DMS153 (cell line): ENCODE measurements at places on chromosomes 11 and 22.
A peak's percentile ranks its signal among the peaks of the same experiment; 100 is the strongest.

GRCh38 chr11:33892906-33893594 is 1.2 kb upstream of the LMO2 start:
- DNase-seq, result no peak

DNA sequence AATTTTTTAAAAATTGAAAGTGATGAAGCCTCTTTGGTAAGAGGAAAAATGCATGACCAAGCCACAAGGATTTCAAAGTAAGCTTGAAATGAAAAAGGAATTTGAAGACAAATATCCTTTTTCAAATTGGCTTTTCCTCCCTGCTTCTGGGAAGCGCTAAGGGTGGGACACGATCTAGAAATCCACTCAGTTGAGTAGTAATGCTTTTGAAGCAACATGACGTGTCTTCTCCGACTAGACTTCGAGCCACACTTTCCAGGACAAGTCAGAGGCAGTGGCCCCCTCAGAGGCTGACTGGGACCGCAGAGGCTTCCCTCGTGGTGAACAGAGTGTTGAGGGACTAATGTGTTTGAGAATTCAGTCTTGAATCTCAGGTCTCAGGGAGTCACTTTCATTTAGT is 39.8 kb downstream of the KREMEN1 start:
- DNase-seq, result no peak

GRCh38 chr22:43164636-43165035 is 13.3 kb downstream of the TSPO start:
- DNase-seq, result no peak

DNA sequence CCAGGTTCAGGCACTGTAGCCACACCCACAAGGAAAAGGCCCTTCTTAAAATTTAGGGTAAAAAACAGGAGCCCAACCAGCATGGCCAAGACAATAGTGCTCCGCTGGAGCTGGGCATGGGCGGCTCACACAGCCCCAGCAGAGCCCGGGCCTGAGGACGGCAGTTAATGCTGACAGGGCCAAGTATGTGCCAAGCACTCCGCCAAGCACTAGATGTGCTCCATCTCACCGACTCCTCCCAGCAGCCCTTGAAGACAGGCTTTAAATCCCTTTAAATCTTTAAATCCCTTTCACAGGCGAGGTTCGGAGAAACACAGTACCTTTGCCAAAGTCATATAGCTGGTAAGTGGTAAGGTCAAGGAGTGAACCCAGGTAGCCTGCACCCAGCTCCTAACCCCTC is 4.8 kb downstream of the ARFGAP2 start:
- DNase-seq, result no peak

DNA sequence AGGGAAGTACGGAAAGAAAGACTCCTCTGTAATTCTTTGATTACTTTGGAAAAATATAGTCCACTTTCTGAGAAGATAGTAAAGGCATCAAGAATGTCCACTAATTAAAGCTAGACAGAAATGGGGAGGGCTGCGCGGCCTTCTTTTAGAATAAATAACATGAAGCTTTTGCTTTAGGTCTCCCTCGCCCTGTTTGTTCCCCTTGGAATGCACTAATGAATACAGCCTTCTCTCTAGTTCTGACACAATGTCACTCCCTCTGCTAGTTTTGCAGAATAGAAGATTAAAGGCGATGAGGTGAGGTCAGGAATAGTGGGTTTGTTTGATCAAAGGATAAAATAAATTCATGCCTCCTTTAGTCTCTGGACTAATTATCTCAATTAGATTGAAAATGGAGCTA is 543.9 kb downstream of the OPCML start:
- no peak for DNase-seq

DNA sequence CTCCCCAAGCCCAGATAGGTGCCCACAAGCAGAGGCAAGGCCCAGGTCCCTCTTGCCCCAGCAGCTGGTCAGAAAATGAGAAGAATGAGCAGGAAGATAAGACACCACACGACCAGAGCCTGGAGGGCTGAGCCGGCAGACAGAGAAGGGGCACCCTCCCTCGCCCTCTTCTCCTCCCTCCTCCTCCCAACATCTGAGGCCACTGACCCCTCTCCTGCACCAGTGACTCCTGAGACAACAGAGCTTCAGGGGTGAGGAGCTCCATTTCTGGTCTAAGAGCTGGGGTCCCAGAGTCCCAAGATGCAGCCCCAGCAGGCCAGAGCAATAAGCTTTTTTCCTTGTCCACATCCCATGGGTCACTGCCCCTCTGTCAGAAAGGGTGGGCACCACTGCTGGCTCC is 159.2 kb downstream of the TRIM29 start:
- DNase-seq, result no peak

DNA sequence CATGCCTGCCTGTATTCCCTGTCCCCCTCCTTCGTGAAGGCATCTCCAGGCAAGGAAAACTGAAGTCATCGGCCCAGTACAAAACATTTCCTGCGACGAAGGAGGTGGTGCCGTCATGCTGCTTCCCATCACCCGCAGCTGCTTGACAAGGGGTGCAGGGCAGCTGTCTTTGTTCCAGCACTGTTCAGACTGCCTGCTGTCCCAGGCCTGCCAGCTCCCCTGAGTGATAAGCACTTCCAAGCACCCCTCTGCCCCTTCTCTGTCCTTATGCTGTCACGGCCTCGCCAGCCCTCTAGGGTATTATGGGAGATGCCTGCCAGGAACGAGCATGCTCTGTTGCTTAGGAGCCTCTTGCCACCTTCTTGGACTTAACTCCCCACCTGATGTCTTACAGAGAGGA is 37.1 kb upstream of the BSX start:
- no peak for DNase-seq

DNA sequence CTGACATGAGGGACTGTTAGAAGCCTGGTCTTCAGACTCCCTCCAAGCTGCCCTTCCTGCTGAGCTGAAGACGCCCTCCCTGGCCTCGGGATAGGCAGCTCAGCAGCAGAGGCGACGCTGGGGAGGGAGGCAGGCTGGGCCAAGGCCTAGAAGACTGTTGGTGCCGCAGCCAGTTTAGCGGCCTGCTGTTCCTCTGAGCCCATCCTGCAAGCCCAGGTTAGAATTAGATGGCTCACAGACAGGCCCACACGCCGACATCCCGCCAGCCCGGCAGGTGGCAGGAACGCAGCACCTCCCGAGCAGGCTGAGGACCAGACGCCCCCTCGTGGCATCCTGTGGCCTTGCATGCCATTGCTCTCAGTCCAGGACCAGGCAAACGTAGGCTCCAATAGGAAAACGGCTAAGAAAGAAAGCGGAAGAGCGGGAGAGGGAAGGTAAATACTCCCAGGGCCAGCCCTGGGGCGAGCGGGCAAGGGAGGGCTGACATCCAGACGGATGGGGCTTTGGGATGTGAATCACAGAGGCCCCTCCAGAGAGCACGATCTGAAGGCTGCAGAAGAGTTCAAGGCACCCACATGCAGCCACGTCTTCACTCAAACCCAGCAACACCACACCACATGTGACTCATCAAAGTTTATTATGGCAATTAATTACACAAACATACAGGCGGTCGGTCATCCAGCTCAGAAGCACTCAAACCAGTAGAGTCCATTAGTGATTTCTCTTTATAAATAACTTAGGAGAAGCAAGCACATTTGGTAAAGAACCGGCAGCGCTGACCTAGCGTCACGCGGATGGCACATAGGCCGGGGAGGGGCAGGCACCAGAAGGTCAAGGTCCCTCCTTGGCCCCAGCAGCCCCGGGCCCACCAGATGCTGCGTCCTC is 27.6 kb downstream of the CD5 start:
- no peak for DNase-seq

- no peak for DNase-seq
Observed at GRCh38 chr11:25566298-25567200, 765.4 kb upstream of the ANO3 start.

DNA sequence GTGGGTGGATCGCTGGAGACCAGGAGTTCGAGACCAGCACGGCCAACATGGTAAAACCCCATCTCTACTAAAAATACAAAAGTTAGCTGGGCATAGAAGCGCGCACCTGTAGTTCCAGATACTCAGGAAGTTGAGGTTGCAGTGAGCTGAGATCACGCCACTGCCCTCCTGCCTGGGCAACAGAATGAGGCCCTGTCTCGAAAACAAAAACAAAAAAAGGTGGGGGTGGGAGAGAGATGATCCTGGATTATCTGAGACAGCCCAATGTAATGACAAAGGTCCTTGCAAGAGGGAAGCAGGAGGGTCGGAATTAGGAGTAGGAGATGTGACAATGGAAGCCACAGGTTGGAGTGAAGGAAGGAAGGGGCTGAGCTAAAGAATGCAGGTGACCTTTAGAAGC is 87.6 kb upstream of the APOA1 start:
- DNase-seq, result no peak

DNA sequence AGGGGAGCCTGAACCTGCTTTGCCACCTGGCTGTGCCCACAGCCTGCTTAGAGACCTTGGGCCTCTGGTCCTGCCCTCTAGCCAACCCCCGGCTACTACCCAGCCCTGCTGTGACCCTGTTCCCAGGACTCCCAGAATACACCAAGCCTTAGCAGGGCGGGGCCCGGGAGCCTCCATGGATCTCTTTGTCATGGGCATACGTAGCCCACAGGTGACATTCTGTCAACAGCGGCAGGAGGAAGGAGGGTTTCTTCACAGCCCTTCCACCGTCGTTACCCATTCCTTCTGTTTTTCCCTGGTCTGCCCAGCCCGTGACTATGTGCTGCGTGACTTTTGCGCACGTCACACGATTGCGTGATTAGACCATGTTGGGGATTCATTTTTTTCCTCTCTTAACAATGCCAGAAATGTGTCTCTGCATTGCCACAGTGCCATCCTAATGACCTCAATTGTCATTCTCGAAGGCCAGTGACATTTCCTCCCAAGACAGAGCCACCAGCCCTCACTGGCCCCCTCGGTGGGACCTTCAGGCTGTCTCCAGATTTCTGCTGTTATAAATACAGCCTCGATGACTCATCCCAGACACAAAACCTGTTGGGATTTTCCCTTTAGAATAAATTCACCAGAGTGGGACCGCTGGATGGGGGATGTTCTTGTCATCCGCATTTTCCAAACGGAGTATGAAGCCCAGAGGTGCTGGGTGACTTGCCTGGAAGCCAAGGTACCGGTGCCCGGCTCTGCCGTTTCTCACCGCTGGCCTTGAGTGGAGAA is 9.0 kb downstream of the SYT12 start:
- no peak for DNase-seq

GRCh38 chr11:100759106-100759505 is 72.0 kb downstream of the ARHGAP42 start:
- DNase-seq, result no peak

DNA sequence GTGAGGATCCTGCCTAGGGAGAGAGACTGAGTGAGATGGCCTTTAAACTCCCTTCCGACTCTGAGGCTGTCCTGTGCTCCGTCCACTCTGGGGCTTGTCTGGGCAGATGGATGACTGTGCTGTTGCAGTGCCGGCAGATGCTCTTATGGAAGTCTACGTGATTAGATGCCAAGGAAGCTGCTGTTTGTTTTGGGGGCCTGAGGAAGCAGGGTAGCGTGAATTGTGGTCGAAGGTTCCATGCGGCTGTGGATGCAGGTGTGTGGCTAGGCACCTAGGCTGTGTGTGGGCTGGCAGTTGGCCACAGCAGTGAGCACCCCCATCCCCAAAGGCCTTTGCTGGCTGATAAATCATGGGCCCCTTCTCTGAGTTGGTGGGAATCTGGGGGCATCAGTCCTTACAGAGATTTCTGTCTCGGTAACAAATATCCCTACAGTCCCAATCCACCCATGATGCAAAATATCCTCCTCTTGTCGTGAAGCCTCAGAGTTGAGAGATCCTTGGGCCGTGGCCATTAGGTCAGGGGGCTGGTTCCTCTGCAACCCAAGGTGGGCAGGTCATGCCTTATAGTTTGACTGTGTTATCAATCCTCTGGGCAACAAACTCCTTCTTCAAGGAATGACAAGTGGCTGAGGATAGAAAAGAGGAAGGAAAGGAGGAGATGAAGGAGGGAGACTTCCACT is 31.2 kb downstream of the AMPD3 start:
- no peak for DNase-seq

- DNase-seq, result no peak
Observed at GRCh38 chr11:75781296-75781695, 12.7 kb downstream of the DGAT2 start.

DNA sequence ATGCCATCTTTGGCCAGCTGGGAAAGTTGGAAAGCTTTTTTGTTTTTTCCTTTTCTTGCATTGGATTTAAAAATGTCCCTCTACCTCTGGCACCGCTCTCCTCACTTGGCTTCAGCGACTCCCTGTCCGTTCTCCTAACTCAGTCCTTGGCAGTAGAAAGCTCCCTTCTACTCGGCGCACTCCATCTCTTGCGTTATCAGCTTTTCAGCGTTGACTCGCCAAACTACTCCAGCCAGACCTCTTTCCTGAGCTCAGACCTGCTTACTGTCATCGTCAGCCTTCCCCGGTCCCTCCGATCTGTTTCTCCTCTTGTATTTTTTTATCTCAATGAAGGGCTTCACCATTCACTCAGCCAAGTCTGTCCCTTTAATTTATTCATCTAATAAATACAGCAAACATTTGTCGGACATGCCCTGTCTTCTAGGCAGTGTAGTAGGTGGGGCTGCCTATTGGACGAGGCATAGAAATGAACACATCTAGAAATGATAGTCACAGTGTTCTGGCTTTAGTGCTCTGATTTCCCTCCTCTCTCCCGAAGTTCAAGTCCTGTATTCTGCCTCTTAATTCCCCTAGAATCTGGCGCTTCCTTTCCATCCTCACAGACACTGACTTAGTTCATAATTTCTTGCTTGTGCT is 839 bp downstream of the CEP164 start:
- DNase-seq, result no peak

GRCh38 chr22:42939941-42940653 is 74.9 kb downstream of the PACSIN2 start:
- DNase-seq, result peak; percentile 68

GRCh38 chr11:3220521-3221407 is 2.2 kb upstream of the MRGPRG start:
- no peak for DNase-seq

DNA sequence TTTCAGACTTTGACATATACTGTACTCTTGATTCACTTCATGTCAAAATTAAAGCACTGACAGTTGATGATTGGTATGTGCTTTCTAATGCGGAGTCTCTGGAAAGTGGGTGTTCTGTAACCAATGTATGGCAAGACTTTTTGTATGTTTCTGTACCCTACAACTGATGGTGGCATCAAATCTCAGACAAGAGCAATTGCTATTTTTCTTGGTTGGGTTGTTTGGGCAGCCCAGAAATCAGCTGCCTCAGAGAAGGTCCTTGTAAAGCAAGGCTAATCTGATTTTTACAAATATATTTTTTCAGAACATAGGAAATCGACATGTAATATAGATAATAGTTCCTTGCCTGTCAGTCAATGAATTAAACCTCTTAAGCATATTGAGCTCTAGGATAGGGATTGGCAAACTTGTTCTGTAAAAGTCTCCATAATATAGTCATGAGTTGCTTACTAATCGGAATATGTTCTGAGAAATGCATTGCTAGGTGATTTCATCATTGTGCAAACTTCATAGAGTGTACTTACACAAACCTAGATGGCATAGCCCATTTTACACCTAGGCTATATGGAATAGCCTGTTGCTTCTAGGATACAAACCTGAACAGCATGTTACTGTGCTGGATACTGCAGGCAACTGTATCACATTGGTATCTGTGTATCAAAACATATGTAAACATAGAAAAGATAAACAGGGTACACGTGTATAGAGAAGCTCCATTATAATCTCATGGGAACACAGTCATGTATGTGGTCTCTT is 10.2 kb upstream of the OOSP4A start:
- no peak for DNase-seq

- DNase-seq, result no peak
Observed at GRCh38 chr11:59188954-59189353, 17.0 kb downstream of the DTX4 start.
